Liver (tissue), 10 donors: ENCODE measurements at places on chromosomes 13 and 19.

- DNase-seq, result peak; percentile 59
Observed at GRCh38 chr19:15631817-15632216, 8.9 kb upstream of the CYP4F3 start.

DNA sequence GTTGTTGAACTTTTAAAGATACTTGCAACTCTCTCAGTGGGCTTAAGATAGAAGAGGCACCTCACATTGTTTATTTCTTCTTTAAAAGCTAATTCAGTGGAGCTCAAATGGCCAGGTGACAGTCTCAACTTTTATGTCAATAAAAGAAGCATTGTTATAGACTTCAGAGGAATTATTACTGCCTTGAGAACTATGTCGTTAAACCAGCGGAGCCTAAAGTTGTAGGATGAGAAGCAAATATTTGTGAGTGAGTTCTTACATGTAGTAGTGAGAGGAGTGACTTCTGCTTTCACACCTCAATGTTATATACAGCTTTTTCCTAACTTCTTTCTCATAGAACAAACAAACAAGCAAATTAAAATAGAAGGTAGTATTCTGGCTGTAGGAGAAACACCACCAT lies 31.2 kb upstream of the DGKH start:
- no peak for DNase-seq

- DNase-seq, result no peak
Observed at GRCh38 chr19:18718015-18718526, 34.6 kb downstream of the CRTC1 start.

DNA sequence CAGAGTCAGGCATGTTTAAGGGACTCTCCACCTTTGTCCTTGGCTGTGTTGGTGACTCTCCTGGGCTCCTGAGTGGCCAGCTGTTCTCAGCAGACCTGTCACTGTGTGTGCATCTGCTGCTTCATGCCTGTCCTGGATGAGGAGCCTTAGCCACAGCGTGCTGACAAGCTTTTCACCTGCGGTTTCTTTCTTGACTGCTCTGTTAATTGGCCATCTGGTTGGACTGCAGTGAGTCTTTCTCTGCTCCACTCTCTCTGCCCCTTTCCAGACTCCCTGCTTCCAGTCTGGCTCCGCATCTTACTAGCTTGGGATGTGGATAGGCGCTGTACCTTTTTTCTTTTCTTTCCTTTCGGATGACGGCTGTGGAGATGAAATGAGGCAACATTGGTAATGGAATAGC lies 38.8 kb downstream of the POLR1D start:
- DNase-seq, result no peak

DNA sequence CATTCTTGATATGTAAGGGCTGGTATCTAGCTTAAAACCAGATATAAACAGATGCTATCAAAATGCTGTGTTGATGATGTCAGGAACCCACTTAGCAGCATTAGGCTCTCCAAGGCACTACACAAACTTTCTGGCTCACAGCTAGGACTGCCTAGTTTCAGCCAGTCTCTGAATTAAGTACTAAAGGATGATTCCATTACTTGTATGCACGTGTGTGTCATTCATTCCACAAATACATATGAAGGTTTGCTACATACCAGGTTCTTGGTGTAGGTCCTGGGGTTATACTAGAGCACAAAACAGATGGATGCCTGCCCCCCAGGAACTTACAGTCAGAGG lies 151.5 kb downstream of the RGCC start:
- no peak for DNase-seq

GRCh38 chr13:110480161-110480560 lies 81.4 kb downstream of the RAB20 start:
- no peak for DNase-seq

- no peak for DNase-seq
Observed at GRCh38 chr19:30070968-30071632, 129.1 kb downstream of the URI1 start.

DNA sequence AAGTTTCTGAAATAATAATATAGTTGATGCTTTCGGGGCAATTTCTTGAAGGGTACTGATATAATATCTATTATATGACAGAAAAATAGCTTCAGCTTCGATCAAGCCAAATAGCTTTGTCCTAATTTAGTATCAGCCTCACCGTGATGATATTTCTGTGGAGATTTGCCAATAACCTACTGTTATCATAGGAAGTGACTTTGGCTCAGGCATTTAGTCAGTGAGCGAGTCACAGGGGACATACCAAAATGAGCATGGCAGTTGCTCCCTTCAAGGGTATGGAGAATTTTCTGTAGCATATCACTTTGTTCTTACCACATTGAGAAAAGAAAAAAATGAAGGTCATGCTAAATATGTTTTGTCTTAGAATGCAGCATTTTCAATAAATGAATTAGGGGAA lies 767.6 kb upstream of the SLITRK1 start:
- DNase-seq, result no peak

DNA sequence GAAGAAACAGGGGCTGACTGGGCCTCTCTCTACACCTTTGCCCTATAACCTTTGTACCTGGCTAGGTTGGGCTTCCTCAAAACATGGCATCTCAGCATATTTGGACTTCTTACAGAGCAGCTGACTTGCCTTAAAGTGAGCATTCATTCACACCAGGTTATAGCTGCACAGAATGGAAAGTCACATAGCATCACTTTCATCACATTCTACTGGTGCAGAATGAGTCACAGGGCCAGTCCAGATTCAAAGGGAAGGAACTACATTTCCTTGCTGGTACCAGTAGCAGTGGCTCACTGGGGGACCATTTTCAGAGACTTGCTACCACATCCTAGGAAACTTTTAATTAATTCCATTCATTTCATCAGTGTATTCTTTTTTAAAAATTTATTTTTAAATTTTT lies 20.3 kb upstream of the TPTE2 start:
- DNase-seq, result no peak

DNA sequence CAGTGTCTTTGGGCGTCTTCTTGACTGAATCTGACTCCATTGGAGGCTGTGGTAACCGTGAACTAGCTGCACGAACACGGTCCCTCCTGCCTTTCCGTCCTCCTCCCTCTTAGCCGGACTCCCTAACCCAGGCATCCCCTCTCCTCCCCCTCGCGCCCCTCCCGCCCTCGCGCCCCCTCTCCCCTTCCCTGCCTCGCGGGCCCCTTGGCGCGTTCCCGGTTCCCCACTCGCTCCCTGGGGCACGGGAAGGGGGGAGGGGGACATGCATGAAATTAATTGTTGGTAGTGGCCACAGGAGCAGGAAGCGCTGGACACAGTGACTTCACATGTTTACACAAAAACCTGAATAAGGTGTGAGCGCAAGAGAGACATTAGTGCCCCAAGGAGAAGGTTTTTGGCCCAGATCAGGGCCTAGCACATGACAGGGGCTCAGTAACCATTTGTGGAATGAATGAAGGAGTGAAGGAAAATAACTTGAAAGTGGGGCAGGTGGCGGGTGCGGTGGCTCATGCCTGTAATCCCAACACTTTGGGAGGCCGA lies 279 bp downstream of the DMRTC2 start:
- DNase-seq, result no peak

DNA sequence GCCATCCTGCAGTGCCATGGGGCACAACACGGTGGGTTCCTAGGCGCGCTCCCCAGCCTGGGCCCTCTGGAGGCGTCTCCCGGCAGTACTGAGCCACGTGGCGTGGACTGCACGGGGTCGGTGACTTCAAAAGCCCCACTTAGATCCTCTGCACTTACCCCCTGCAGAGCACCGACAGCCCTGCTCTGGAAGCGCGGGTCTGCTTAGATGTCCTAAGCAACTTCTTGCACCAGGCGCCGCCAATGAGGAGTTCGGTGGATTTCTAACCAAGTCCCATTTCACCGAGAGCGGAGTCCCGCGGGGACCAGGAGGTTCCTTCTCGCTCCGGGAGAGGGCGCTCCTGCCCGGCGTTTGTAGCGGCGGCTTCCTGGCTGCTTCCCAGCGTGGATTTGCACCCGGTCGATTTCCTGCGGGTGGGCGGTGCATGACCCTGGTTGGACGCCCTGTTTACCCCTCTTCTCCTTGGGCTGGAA lies 25.2 kb upstream of the ZNF845 start:
- DNase-seq, result peak; percentile 35

DNA sequence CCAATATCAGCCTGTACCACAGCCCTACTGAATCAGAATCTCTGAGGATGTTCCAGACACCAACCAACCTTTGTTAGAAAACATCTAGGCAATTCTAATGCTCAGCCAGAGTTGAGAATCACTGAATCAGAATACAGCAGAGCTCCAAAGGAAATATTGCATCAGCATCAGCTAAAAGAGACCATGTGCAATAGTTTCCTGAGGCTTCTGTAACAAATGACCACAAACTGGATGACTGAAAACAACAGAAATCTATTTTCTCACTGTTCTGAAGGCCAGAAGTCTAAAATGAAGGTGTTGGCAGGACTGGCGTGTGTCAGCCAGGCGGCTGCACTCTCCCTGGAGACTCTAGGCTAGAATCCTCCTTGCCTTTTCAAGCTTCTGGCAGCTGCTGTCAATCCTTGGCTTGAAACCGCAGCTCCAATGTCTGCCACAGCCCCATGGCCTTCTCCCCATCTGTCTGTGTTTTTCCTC lies 1.2 kb upstream of the DCT start:
- DNase-seq, result no peak
